ENCODE measurements at places on chromosomes 1 and 21. TPM values are rescaled to one million over a fixed set of nuclear protein-coding genes. Genes with fewer than 3 reads are reported as not detected.

DNA sequence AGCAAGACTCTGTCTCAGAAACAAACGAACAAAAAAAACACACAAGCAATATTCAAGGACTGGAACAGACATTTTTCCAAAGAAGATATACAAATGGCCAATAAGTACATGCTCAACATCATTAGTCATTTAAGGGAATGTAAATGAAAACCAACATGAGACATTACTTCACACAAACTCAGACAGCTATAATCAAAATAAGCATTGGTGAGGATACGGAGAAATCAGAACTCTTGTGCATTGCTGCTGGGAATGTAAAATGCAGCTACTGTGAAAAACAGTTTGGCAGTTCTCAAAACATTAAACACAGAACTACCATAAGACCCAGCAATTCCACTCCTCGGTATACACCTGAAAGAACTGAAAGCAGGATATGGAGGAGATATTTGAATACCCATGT, 15.4 kb downstream of the NOL9 start:
- no peaks in the 10 kb centered on the region for H3K27me3 ChIP-seq
- H3K36me3 ChIP-seq, result peaks cover 23% of the 10 kb centered on the region
- no peak for DNase-seq
- no peak overlapping the region for H3K27ac ChIP-seq
- H3K4me1 ChIP-seq, result no peaks in the 10 kb centered on the region

- no peaks in the 10 kb centered on the region for H3K36me3 ChIP-seq
- H3K27me3 ChIP-seq, result no peaks in the 10 kb centered on the region
- H3K4me1 ChIP-seq, result no peaks in the 10 kb centered on the region
These were observed 7.0 kb downstream of the INSRR start for GRCh38 chr1:156851779-156852417.

DNA sequence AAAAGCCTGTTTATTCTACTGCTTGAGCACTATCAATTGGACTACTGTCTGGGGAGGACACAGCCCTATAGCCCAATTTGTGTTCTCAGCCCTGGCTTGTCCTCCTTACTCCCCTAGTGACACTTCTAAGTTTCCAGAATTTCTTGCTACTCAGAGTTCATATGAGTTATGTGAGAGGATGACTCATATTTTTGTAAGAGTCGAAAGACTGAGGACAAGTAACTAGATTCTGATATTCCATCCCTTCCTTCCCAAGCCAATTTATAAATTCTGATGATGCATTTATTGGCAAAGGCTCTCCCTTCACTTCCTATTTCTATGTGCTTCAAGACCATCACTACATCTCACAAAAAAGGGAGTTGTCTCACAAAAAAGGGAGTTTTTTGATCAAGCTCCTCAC, 422.2 kb upstream of the DEPDC1 start:
- DNase-seq, result no peak
- peaks cover 49% of the 10 kb centered on the region for H3K4me1 ChIP-seq
- no peak overlapping the region for H3K4me3 ChIP-seq

NR0B2 gene
- total RNA-seq, result not detected

FALEC gene
- not detected for total RNA-seq

- no peaks in the 10 kb centered on the region for H3K4me1 ChIP-seq
- no peak for DNase-seq
- peaks cover 8% of the 10 kb centered on the region for H3K36me3 ChIP-seq
- H3K27me3 ChIP-seq, result no peaks in the 10 kb centered on the region
These were observed 94.6 kb upstream of the TENT5C start for GRCh38 chr1:117511273-117511672.

GRCh38 chr21:43778469-43779335, 2.6 kb upstream of the CSTB start:
- no peaks in the 10 kb centered on the region for H3K27me3 ChIP-seq
- peaks cover 3% of the 10 kb centered on the region for H3K36me3 ChIP-seq
- no peak for DNase-seq

FABP3 gene
- total RNA-seq, result 19.2 TPM

DNA sequence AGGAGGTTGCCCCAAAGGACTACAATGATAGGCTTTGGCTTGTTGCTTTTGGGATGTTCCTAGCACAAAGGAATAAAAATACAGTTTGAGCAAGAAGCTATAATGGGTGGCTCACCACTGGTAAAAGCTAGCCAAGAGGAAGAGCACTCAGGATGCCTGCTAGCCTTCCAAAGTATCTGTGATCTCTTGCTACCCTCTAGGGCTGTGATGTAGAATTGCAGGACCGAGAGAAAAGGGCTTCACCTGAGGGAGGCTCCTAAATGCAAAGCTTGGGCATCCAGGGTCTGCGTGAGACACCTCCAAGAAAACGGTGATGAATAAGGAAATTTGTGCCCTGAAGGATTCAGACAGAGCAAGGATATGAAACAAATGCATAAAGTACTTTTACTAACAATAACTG, 17.7 kb downstream of the IVL start:
- no peaks in the 10 kb centered on the region for H3K27me3 ChIP-seq
- H3K27ac ChIP-seq, result no peak overlapping the region
- no peak overlapping the region for H3K4me3 ChIP-seq

GJA4 gene
- 41.3 TPM for total RNA-seq

DNA sequence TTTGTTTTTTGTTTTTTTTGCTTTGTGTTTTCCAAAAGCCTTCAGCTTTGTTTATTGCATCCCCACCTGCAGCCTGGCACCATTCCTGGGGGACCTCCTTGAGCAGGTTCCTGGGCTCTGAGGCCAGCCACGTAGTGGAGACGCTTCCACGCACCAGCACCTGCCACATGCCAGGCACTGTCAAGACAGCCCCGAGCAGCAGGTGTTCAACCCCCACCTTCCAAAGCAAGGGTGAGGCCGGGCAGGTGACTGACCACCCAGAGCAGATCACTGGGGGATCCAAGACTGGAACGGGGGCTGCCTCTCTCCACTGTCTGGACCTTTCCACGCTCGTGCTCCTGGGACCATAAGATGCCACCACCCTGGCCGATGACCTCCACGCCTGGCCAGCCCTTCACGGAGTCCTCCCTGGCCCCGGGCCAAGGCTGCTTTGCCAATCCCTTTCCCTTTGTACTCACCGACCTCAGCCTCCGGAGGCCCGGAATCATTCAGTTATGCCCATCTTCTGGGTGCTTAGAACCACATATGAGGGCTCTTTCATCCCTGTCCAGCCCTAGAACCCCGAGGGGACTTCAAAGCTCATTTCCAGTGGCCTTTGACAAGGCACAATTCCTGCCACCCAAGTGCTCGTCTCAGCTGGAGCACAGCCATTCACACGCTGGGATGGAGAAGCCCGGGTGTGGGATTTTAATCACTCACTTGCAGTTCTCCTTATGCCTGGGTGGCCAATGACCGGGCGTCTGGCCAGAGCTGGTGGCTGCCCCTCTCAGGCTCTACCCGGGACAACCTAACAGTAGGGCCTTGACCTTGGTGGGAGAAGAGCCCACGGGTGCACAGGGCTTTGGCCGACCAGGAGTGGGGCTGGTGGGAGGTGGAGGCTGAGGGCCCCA, 330.8 kb downstream of the NPHP4 start:
- H3K4me1 ChIP-seq, result no peaks in the 10 kb centered on the region
- no peak overlapping the region for H3K27ac ChIP-seq
- no peaks in the 10 kb centered on the region for H3K27me3 ChIP-seq
- DNase-seq, result no peak
- no peaks in the 10 kb centered on the region for H3K36me3 ChIP-seq

LEMD1 gene
- not detected for total RNA-seq

PRRX1 gene
- 66.6 TPM for total RNA-seq

- no peak overlapping the region for H3K27ac ChIP-seq
- H3K4me1 ChIP-seq, result no peaks in the 10 kb centered on the region
- DNase-seq, result no peak
These were observed 11.8 kb upstream of the SERINC2 start for GRCh38 chr1:31401241-31401640.

GRCh38 chr1:63516629-63517028, 6.4 kb downstream of the ITGB3BP start:
- no peaks in the 10 kb centered on the region for H3K4me1 ChIP-seq
- H3K4me3 ChIP-seq, result no peak overlapping the region
- DNase-seq, result no peak
- H3K36me3 ChIP-seq, result no peaks in the 10 kb centered on the region
- no peaks in the 10 kb centered on the region for H3K27me3 ChIP-seq

SPSB1 gene
- total RNA-seq, result 107 TPM

GRCh38 chr1:48080331-48081255, 83.4 kb upstream of the TRABD2B start:
- peaks cover 16% of the 10 kb centered on the region for H3K4me1 ChIP-seq
- H3K27ac ChIP-seq, result no peak overlapping the region
- no peaks in the 10 kb centered on the region for H3K36me3 ChIP-seq

DNA sequence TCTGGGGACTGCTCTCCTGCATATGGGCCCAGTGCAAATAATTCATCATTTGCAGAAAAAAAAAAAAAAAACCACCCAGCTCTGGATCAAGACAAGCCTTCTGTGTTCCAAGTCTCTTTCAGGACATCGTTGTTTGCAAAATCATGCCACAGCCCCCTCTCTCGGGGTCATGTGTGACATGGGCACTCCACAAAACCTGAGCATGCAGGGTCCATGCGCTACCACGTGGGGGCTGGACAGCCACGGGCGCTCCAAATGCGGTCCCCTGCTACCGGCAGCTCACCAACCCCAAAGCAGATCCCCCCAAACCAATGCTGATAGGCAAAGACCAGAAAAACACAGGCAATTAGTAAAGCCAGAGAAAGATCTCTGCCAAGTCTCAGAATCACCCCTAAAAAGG, 17.6 kb downstream of the NPHP4 start:
- no peak for DNase-seq
- no peaks in the 10 kb centered on the region for H3K36me3 ChIP-seq
- H3K27me3 ChIP-seq, result no peaks in the 10 kb centered on the region
- no peak overlapping the region for H3K4me3 ChIP-seq
- H3K4me1 ChIP-seq, result no peaks in the 10 kb centered on the region

DIO1 gene
- total RNA-seq, result not detected

S100A1 gene
- total RNA-seq, result not detected

CORT gene
- not detected for total RNA-seq

DNA sequence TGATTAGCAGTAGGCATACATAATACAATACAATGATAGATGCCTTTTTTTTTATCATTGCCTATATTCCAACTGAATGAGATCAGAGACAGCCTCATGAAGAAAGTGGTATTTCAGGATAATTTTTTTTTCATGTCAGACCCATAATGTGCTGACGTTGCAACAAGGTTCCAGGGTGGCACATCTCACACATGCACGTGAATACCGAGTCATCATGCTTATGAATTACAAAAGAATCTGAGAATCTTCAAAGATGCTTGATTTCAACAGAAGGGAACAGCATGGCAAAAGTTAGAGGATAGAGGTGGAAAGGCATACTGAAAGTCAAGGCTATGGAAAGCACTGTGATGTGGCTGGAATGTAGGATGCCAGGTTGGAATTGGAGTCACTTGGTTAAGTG, 5.0 kb upstream of the RNF11 start:
- H3K36me3 ChIP-seq, result no peaks in the 10 kb centered on the region
- H3K27me3 ChIP-seq, result no peaks in the 10 kb centered on the region
- H3K27ac ChIP-seq, result no peak overlapping the region
- H3K4me1 ChIP-seq, result peaks cover 6% of the 10 kb centered on the region
- DNase-seq, result no peak

- no peaks in the 10 kb centered on the region for H3K36me3 ChIP-seq
- no peak for DNase-seq
- no peaks in the 10 kb centered on the region for H3K27me3 ChIP-seq
- no peak overlapping the region for H3K27ac ChIP-seq
- peaks cover 7% of the 10 kb centered on the region for H3K4me1 ChIP-seq
These were observed 26.3 kb downstream of the RAB7B start for GRCh38 chr1:205976708-205977401.

GRCh38 chr1:89633800-89634625, 1.1 kb downstream of the LRRC8C start:
- peak overlapping the region; percentile 96 for H3K4me3 ChIP-seq
- no peaks in the 10 kb centered on the region for H3K27me3 ChIP-seq
- H3K4me1 ChIP-seq, result peaks cover 19% of the 10 kb centered on the region
- peak overlapping the region; percentile 75 for H3K27ac ChIP-seq
- H3K36me3 ChIP-seq, result no peaks in the 10 kb centered on the region
- no peak for DNase-seq

TSPEAR gene
- not detected for total RNA-seq

UBE2U gene
- not detected for total RNA-seq

FAM72D gene
- total RNA-seq, result not detected

SLAMF8 gene
- 9.9 TPM for total RNA-seq

GRCh38 chr1:43067977-43068751, 103.9 kb downstream of the EBNA1BP2 start:
- H3K27me3 ChIP-seq, result no peaks in the 10 kb centered on the region
- no peak for DNase-seq

BPNT1 gene
- 21.9 TPM for total RNA-seq

DNA sequence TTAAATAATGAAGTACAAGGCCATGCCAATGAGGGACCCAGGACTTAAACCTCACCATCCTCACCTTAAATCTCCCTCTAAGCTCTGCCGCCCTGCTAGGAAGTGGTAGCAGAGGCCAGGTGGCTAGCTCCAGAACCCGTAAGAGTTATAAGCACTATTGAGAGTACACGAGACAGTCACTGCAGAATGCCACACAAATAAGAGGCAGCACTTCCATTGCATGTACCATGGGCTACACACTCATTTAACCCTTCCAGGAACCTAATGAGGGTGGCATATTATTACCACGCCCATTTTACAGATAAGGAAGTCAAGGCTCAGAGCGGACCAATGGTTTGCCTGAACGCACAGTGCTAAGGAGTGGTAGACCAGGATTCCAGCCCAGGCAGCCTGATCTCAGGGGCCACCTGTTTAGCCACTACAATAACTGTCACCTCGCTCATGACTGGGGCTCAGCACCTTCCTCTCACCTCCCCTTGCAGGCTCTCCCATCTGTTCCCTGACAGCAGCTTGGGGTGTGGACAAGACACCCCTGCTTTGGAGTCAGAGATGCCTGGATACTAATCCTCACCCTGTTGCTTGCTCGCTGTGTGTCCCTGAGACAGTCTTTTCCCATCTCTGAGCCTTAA, 54.8 kb upstream of the ID3 start:
- H3K27me3 ChIP-seq, result no peaks in the 10 kb centered on the region
- DNase-seq, result no peak
- no peaks in the 10 kb centered on the region for H3K36me3 ChIP-seq
- no peak overlapping the region for H3K27ac ChIP-seq

OR10R2 gene
- total RNA-seq, result not detected

ZNF648 gene
- total RNA-seq, result not detected

GRCh38 chr1:20336105-20336605, 45.5 kb downstream of the VWA5B1 start:
- no peak overlapping the region for H3K4me3 ChIP-seq
- H3K36me3 ChIP-seq, result no peaks in the 10 kb centered on the region
- no peaks in the 10 kb centered on the region for H3K4me1 ChIP-seq
- no peak overlapping the region for H3K27ac ChIP-seq

STPG1 gene
- total RNA-seq, result 1.5 TPM

GRCh38 chr1:1539310-1540089, 924 bp downstream of the TMEM240 start:
- H3K36me3 ChIP-seq, result peaks cover 8% of the 10 kb centered on the region
- peak overlapping the region; percentile 79 for H3K4me3 ChIP-seq
- no peaks in the 10 kb centered on the region for H3K27me3 ChIP-seq
- peaks cover 10% of the 10 kb centered on the region for H3K4me1 ChIP-seq
- DNase-seq, result no peak

DNA sequence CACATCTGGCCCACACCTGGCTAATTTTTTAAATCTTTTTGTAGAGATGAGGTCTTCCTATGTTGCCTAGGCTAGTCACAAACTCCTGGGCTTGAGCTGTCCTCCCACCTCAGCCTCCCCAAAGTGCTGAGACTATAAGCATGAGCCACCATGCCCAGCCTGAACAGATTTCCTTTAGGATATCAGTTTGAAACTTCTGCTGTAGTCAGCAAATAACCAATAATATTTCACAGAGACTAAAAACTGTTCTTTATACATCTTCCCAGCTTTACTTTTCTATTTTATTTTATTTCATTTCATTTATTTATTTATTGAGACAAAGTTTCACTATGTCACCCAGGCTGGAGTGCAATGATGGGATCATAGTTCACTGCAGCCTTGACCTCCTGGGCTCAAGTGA, 29.9 kb upstream of the TEKT2 start:
- H3K4me3 ChIP-seq, result no peak overlapping the region
- DNase-seq, result no peak
- H3K36me3 ChIP-seq, result no peaks in the 10 kb centered on the region
- no peaks in the 10 kb centered on the region for H3K27me3 ChIP-seq
